Esophagus muscularis mucosa (tissue), 4 donors: ENCODE measurements at places on chromosomes 6 and 20. TPM values are rescaled to one million over a fixed set of nuclear protein-coding genes. Genes with fewer than 3 reads are reported as not detected.

- H3K27me3 ChIP-seq, result no peaks in the 10 kb centered on the region
- no peak overlapping the region for H3K4me3 ChIP-seq
- H3K36me3 ChIP-seq, result no peaks in the 10 kb centered on the region
- H3K27ac ChIP-seq, result no peak overlapping the region
- no peak for DNase-seq
- no peaks in the 10 kb centered on the region for H3K4me1 ChIP-seq
Measured at GRCh38 chr6:35327349-35328027, 14.9 kb upstream of the PPARD start.

GRCh38 chr20:49275216-49275615 lies 2.6 kb downstream of the ZNFX1 start:
- DNase-seq, result no peak
- H3K27me3 ChIP-seq, result no peaks in the 10 kb centered on the region

GRCh38 chr6:39387785-39388184 lies 65.3 kb upstream of the KCNK16 start:
- no peak overlapping the region for H3K4me3 ChIP-seq
- H3K27me3 ChIP-seq, result no peaks in the 10 kb centered on the region
- H3K4me1 ChIP-seq, result peaks cover 23% of the 10 kb centered on the region
- no peaks in the 10 kb centered on the region for H3K36me3 ChIP-seq
- H3K27ac ChIP-seq, result no peak overlapping the region

Gene WFDC10B
- not detected for total RNA-seq

Gene SUPT3H
- total RNA-seq, result 10.1 TPM

Gene SYNDIG1
- total RNA-seq, result not detected

Gene COL9A3
- total RNA-seq, result 14.3 TPM
